ENCODE measurements at places on chromosomes 7 and 10.
A peak's percentile ranks its signal among the peaks of the same experiment; 100 is the strongest.

GRCh38 chr7:148772297-148773089 is 73.8 kb downstream of the CUL1 start:
- no peak for DNase-seq

- DNase-seq = no peak
Observed at GRCh38 chr7:101140339-101140699, 13.4 kb downstream of the SERPINE1 start.

DNA sequence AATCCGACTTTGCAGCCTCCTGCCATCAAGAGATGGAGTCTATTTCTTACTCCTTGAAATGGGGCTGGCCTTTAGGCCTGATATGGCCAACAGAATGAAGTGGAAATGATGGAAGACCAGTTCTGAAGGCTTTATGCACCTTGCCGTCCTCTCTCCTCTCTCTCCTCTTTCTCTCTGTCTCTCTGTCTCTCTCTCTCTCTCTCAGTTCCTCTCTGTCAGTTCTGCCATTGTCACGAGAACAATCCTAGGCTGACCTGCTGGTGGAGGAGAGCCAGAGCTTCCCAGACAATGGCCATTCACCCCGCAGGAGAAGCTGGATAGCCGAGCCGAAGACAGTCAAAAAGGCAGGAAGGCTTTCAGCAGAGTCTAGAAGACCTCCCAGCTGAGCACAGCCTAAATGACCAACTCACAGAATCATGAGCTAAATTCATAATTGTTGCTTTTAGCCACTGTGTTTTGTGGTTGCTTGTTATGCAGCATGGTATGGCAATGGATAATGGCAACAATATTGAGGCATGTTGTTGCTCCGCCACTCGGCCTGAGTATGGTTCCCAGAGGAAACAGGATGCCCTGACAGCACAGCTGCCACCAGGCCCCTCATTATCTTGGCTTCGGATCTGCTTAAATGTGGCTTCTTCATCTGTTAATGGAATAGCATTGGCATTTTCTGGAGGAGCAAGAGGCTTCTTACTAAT is 35.5 kb downstream of the FRMPD2 start:
- no peak for DNase-seq

DNA sequence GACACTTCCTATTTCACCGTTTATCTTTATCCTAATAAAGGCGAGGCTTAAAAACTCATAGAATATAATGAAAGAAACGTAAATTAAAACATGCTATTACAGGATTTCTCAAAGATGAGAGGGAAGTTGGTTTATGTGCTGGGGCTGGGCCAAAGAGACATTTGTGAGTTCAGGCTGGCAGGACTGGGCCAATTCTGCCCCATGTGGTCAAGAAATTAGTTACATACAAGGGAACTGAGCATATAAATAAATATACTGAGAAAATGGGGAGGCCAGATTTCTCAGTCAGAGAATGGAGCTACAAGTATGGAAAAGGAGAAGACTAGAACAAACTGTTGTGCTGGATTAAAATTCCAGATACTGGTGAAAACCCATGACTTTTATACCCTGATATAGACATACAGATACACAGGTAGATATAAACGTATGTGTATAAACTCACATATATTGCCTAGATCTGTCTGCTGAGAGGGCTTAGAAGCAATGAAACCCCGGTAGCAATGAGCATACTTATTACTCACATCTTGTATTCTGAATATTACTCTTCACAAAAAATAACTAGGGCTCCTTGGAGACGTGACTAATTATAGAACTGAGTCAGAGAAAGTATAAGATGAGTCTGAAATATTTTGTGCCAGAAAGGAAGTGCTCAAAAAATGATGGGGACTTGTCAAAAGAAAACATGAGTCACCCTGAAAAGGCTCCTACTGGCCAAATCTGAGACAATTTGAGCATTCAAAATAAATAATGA is 155.7 kb upstream of the FGFR2 start:
- peak; percentile 47 for DNase-seq

GRCh38 chr10:115355162-115355760 is 262.1 kb downstream of the ATRNL1 start:
- DNase-seq = peak; percentile 57

DNA sequence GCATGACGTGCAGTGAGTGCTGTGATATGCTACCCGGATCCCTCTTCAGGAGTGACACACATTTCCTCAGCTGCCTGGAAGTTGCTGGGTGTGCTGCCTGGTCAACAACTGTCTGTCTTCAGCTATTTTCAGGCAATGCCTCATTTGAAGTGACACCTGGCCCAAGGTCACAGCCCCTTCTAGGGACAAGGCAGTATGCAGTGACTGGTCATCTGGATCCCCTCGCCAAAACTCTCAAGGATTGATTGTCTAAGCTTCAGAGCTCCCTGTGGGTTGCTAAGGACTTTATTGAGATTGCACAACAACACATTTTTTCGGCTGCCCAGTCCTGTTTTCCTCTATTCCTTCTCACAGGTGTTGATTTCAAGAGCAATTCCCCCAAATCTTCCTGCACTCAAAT is 108.8 kb downstream of the GNAI1 start:
- no peak for DNase-seq

GRCh38 chr7:84336766-84337165 is 142.2 kb upstream of the SEMA3A start:
- no peak for DNase-seq

DNA sequence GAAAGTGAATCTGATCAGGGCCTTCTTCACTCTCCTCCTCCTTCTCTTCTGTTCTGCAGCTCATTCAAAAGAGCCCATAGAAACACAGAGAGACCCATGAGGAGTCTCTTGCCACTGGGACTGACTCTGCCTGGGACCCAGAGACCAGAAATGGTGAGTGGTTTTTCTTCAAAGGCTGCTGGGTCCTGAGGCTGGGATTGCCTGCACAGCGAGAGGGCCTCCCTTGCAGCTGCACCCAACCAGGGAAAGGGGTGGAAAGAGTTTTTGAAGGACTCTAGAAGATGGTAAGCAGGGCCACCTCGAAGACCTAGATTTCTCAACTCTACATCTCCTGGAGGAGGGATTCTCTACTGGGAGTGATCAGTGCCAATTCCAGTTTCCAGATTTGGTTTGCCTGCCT is 15.5 kb upstream of the HOXA13 start:
- DNase-seq = no peak

DNA sequence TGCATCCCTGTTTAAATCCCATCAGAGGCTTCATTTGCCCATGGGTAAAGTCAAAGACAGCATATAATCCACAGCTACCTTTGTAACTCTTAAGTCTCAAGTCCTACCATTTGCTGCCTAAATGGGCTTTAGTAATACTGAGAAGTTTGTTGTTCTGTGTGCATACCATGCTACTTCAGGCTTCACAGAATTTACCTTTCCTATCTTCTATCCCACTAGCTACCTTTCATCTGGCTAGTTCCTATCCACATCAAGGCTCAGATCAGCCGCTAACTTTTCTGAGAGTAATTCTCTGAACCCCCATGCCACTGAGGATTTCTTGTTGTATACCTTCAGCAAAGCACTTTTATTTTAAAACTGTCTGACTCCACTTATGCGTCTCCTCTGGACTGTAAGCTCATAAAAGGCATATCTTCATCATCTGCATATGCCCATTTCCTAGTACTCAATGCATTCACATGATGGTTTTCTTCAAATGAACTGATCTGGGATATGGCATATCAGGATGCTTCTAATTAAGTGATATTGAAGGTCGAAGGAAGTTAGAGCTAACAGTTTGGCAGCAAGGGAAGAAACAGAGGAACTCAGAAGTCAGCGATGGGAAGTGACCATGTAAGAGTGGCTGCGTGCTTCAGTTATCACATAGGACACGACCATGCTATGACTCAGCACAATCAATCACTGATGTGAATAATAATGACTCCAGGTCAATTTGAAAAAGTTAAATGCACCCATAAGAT is 283.9 kb upstream of the DKK1 start:
- no peak for DNase-seq

DNA sequence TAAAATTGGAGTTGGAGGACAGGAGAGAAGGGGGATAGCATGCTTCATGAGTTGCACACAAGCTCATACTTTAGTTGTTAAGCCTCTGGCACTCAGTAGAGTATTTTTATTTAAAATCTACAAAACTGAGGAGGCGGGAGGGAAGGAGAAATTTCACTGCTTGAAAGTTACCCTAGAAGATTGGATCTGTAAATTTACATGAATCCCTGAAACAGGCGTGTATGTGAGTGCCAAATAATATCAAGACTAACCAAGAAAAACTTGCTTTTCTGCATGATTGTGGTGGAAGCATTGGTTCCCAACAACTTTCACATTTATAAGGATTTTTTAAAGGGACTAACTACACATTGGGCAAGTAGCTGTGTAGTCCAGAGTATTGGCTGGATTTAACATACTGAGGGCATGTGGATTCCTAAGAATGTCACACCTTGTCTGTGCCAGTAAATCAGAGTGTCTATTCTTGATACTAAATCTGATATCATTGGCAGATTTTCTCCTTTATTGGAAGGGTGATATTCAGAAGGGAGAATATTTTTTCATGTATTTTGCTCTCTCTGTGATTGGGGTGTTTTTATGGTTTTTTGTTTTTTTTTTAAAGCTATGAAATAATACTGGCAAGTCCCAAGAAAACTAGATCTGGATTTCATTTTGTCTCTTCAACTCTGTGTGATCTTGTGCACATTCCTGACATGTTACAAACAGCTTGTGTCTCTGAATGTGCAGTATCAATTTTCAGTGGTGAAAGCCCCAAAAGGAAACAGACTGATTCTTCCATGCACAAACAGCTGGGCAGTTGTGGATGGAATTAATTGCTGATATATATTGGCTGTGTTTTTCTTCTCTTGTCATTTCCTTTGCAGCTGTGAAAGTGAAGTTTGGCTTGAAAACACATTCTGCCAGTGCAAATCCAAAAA is 67.2 kb downstream of the ADD3 start:
- peak; percentile 43 for DNase-seq

DNA sequence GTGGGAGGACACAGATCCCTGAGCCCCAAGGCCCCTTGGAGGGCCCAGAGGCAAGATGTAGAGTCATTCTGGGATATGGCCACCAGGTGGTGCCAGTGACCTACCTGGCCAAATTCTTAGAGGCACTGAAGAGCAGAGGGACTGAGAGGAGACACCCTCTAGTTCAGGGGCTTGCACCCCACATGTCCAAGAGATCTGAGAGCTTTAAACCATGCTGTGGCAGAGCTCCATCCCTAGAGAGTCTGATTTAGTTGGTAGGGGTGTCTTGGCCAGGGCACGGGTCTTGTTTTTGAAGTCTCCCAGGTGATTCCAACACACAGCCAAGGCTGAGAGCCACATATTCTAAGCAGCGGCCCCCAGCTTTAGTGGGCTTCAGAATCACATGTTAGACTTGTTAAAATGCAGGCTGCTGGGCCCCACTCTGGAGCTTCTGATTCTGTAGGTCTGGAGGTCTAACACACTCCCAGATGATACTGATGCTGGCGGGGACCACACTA is 52.5 kb downstream of the PRF1 start:
- DNase-seq = peak; percentile 74
